ENCODE measurements at places on chromosomes 2 and 18.

DNA sequence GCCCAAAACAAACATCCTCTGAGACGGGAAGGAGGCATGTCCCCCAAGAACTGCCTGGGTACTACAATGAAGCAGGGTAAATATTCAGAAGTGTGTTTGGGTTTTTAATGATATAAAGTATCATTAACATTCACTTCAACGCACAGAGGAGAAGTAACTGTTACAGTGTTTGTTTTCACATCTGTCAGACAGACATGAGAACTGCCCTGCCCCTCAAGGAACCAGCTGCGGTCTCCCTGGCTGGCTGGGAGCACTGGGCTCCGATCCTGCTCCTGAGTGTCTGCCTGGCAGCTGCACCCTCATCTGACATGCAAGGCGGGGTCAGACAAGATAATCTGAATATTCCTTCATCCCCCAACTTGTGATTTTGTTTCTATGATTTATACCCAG is 75.6 kb downstream of the MBP start:
- no peak for DNase-seq

GRCh38 chr2:97796465-97797126 is 83.2 kb downstream of the ZAP70 start:
- DNase-seq: no peak

DNA sequence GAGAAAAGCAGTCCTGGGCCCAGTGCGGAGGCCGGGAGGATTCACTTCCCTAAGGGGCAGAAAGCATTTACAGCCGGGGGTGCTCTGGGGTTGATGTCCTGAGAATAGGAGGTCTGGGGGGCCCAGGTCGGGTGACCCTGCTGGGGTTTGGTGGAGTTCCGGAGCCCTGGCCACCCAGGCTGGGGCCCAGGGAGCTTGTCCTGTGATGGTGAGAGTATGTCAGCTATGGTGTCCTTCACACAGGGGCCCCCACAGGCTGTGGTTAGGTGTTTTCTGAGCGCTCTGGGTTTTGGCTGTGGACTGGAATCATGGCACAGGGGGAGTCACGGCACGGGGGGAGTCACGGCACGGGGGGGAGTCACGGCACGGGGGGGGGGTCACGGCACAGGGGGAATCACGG is 54.5 kb upstream of the TMEM18 start:
- no peak for DNase-seq

DNA sequence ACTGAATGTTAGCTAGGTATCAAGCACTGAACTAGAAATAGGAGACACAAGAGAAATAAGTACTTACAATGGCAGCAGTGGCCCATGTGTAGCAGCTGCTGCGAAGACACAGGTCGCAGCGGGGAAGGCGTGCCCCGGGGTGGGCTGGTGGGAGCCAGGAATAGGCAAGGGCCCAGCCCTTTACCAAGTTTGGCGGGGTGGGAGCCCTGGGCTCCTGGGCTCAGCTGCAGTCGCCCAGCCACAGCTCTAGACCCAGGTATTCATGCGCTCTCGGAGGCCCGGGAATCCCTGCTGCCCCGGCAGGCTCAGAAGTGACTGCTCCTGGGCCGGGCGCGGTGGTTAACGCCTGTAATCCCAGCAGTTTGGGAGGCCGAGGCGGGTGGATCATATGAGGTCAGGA is 1287.3 kb downstream of the CNTNAP5 start:
- DNase-seq: no peak

DNA sequence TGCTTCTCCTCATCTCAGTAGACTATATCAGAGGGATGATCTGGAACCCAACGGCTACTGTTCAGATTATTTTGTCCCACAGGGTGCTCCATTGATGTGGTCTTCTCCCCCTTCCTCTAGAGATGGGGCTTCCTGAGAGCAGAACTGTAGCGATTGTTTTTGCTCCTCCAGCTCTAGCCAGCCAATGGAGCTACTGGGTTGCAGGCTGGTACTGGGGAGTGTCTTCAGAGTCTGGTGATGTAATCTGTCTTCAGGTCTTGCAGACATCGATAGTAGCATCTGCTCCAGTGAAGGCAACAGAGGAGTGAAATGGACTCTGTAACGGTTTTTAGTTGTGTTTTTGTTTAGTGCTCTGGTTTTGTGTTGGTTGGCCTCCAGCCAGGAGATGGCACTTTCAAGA is 621.9 kb downstream of the RNF144A start:
- DNase-seq: no peak

GRCh38 chr2:36541891-36542595 is 55.9 kb downstream of the FEZ2 start:
- no peak for DNase-seq

GRCh38 chr2:3141696-3142095 is 235.9 kb downstream of the EIPR1 start:
- DNase-seq: no peak

- DNase-seq: no peak
Observed at GRCh38 chr18:26794230-26795101, 71.0 kb downstream of the AQP4 start.

DNA sequence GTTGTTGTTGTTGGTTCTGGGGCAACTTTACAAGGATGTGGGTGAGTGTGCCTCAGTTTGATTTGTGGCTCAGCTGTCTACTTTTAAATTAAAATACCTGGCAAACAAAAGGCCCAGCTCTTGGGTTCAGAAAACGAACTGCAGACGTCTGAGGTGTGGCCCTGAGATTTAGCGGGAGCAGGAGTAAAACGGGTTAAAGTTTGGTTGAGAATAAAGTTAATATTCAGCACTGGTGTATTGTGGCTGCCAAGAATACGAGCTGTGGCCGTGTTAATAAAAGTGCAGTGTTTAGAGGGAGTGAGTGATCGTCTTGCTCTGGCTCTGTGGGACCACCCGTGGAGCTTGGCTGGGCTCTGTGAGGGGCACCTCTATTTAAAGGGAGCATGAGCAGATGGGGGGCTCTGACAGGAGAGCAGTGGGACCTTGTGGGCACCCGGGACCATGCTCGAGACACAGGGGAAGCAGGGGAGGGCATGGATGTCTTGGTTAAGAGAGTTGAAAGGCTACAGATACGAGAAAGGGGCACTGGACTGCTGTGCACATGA is 80.3 kb downstream of the VAPA start:
- DNase-seq: no peak

GRCh38 chr18:1968801-1969498 is 602.4 kb downstream of the METTL4 start:
- no peak for DNase-seq

GRCh38 chr18:69402533-69402989 is 1.9 kb downstream of the DOK6 start:
- DNase-seq: no peak

DNA sequence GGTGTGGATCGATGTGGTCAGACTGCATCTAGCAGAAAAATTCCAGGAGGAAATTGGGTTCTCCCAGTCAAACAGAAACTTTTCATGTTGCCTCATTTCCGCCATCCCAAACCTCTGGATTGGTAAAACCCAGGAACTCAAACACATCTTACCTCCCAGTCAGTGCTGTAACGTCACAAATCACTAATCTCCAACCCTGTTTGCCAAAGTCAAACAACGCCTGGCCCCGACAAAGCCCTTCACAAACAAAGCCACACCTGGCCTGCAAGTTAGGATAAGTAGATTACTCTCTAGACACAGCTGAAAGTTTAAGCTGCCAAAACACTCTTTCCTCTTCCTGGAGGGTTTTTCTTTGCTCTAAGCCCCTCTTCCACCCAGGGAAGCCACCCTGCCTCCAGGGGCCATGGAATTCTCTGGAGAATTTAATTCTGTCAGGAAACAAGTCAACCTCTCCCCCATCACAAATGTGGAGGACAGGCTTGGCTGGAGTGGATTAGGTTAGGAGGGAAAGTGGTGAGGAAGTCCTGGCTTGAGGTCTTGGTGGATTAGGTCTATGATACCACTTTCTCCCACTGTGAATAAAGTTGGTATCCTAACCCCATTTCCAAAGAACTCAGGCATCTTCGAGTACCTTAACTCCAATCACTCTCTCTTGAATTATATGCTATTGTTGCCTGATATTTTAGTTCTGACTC is 86.7 kb downstream of the LYPD6B start:
- DNase-seq: no peak

- no peak for DNase-seq
Observed at GRCh38 chr2:85388878-85389538, 21.2 kb downstream of the CAPG start.

DNA sequence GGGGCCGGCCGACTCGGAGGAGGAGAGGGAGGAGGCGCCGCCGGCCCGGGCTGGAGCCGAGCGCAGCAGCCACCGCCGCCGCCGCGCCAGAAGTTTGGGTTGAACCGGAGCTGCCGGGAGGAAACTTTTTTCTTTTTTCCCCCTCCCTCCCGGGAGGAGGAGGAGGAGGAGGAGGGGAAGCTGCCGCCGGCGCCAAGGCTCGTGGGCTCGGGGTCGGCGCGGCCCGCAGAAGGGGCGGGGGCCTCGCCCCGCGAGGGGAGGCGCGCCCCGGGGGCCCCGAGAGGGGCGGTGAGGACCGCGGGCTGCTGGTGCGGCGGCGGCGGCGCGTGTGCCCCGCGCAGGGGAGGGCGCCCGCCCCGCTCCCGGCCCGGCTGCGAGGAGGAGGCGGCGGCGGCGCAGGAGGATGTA is 316 bp downstream of the CRIM1 start:
- no peak for DNase-seq

DNA sequence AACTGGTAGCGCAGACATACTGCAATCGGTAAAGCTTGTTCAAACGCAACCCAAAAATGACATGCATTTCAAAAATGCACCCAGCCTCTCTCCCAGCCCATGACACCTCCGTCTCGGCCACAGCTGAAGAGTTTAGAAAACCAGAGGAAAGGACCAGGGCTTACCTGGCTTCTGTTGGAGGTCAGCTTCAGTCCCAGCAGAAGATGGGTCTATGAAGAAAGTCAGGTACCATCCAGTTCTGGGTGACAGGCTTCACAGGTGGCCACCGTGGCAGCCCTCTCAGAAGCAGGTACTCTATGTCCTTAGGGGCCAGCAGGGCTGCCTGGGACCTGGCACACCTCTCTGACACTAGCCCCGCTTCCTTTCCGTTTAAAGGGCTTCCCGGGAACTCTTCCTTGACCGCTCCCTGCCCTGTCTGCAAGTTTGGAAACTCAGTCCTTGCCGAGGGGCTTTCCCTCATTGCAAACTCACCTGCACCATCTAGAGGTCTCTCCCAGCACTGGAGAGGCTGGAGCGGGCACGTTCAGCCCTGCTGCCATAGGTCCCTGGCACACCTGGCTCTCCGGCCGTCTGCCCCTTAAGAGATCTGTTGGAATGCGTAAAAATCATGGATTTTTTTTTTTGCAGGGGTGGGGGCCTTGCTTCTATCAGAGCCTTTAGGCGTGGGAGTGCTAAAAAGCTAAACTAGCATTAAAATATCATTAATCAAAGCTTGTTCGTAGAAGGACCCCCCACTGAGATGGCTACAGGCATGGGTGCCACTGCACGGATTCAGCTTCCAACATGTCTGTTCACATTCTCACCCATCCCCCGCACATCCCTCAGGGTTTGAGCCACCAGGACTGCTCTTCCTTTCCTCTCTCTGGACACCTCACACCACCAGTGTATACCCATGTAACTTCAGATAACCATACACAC is at the start of gene EDAR:
Gene EDAR (minus strand): TSS at position 425 of the 918 bp plus-strand sequence. CDS start 58,206 bp downstream, outside the sequence.
- peak; percentile 10 for DNase-seq

DNA sequence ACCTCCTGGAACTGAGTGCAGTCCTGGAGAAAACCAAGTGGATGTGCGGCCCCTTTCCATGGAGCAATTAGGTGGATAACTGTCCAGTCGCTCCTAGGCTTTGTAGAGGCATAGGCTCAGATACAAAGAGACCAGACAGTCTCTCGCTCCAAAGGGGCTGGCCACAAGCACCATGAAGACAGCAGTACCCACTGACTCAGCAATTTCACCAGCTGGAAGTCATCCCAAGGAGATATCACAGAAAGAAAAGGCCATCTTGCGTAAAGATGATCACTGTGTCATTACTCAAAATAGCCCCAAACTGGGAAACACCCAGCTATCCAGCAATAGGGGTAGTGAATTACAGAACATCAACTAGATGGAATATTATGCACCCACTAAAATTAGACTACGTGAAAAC is 161.2 kb downstream of the MSH2 start:
- no peak for DNase-seq

All from stimulated activated naive CD4-positive, alpha-beta T cell treated with Interleukin-2 at 50 U/mL for 16 hours (primary cell).